ENCODE measurements at places on chromosomes 2 and 18.

- DNase-seq: no peak
Observed at GRCh38 chr18:35775887-35776286, 194.3 kb downstream of the GALNT1 start.

GRCh38 chr2:1156531-1156930 is 205.9 kb downstream of the SNTG2 start:
- DNase-seq: no peak

DNA sequence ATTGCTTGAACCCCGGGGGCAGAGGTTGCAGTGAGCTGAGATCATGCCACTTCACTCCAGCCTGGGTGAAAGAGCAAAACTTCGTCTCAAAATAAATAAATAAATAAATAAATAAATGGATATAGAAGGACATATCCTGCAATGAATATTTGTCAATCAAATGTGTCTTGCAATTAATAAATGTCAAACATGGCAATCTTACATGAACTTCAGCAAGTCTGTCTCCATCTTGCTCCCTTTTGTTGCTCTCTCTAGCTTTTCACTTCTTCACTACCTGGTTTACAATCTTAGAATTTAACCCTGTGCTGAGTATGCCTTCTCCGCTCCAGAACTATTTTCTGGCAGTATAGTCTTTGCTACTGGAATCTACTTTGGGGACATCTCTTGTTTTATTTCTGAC is 3.3 kb upstream of the YES1 start:
- no peak for DNase-seq

DNA sequence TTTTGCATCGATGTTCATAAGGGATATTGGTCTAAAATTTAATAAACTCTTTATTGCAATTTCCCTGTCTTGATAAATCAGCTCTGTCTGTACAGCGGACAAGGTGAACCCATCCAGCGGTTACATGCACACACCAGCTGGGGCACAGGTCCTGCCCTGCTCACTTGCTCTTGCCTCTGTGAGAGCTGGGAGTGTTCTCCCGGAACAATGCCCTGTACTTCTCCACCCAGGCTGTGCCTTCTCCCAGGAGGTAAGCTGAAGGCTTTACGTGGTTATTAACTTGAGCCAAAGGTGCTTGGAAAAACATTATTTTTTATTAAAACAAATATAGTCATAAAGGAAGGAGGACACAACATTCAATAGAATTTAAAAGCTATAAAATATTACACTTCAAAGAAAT is 117.6 kb downstream of the ALPK2 start:
- no peak for DNase-seq

GRCh38 chr18:63155910-63156773 is 163.4 kb downstream of the BCL2 start:
- DNase-seq: no peak

- no peak for DNase-seq
Observed at GRCh38 chr2:61832183-61832841, 21.5 kb downstream of the FAM161A start.

- DNase-seq: no peak
Observed at GRCh38 chr2:28752631-28753376, 1.2 kb downstream of the PPP1CB start.

- no peak for DNase-seq
Observed at GRCh38 chr2:9663008-9663879, 32.4 kb upstream of the YWHAQ start.

DNA sequence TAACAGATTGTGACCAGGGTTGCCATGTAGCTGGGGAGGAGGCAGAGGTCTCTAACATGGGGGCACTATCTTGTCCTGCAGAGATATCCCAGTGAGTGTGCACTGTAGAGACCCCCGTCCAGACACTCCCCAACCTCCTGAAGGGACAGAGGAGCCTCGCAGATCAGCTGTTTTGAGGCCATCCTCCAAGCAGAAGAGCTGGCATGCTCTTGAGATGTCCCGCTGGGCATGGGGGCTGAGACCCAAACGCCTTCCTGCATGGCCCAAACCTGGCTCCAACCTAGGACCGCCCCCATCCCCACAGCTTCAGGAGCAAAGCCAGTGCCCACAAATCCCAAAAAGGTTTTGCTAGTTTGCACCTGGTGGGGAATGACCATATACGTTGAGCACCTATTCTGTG is 2.7 kb upstream of the SLC66A3 start:
- DNase-seq: no peak

- no peak for DNase-seq
Observed at GRCh38 chr18:26503382-26503781, 45.0 kb downstream of the KCTD1 start.

Data from NCI-H446 treated with DMSO at 0.1 percent for 48 hours (cell line).